ENCODE measurements at places on chromosomes 11 and 22.

DNA sequence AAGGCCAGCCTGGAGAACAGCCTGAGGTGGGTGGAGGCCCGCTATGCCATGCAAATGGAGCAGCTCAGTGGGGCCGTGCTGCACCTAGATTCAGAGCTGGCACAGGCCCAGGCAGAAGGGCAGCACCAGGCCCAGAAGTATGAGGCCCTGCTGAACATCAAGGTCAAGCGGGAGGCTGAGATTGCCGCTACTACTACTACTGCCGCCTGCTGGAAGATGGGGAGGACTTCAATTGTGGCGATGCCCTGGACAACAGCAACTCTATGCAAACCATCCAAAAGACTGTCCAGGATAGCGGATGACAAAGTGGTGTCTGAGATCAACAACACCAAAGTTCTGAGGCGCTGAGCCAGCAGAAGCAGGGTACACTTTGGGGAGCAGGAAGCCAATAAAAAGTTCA lies 3.1 kb upstream of the TMEM218 start:
- H3K4me3 ChIP-seq: no peak overlapping the region
- H3K4me1 ChIP-seq: peaks cover 22% of the 10 kb centered on the region
- H3K27ac ChIP-seq: no peak overlapping the region
- DNase-seq: no peak

DNA sequence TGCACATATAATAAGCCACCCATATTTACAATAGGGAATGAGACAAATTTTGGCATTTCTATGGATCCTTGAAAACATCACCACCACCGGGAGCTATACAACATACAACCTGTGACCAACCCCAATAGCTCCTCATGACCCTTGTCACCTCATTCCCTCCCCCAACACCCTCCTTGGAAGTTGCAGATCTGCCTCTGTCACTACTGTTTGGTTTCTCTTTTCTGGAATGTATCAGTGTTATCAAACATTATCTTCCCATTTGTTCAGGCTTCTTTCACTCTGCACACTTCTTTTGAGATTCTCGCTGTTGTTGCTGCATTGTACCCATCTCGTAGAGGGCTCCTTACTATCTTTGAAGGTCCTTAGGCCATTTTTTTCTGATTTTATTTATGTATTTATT lies 75.6 kb downstream of the ZNF280B start:
- no peak overlapping the region for H3K27ac ChIP-seq
- no peak for DNase-seq
- H3K4me3 ChIP-seq: no peak overlapping the region

DNA sequence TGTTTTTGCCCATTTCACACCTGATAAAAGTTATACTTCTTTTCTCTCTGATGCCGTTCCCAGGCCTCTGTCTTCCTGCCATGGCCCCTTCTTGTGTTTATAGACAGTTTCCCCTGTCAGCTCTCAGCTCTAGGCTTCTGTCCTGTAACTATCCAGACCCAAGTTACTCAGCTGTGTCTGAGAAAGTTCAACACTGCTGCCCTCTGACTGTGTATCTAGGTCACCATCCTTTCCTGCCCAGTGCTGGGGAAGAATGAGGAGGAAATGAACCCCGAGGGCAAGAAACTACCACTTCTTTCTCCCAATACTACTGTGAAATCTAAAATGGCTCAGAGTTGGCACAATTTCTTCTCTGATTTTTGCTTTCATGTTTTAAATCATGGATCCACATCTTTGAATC lies 29.6 kb downstream of the SNX19 start:
- DNase-seq: no peak
- peaks cover 38% of the 10 kb centered on the region for H3K36me3 ChIP-seq
- no peaks in the 10 kb centered on the region for H3K27me3 ChIP-seq
- H3K4me3 ChIP-seq: no peak overlapping the region
- H3K4me1 ChIP-seq: peaks cover 12% of the 10 kb centered on the region
- no peak overlapping the region for H3K27ac ChIP-seq

- peaks cover 12% of the 10 kb centered on the region for H3K27me3 ChIP-seq
- DNase-seq: no peak
- H3K4me1 ChIP-seq: no peaks in the 10 kb centered on the region
- no peak overlapping the region for H3K4me3 ChIP-seq
- H3K36me3 ChIP-seq: no peaks in the 10 kb centered on the region
These were observed 31.4 kb downstream of the PLAAT5 start for GRCh38 chr11:63459586-63459985.

GRCh38 chr11:72421351-72421750 lies 13.0 kb downstream of the CLPB start:
- no peak overlapping the region for H3K27ac ChIP-seq
- no peak for DNase-seq
- no peak overlapping the region for H3K4me3 ChIP-seq
- no peaks in the 10 kb centered on the region for H3K27me3 ChIP-seq
- peaks cover 25% of the 10 kb centered on the region for H3K4me1 ChIP-seq

DNA sequence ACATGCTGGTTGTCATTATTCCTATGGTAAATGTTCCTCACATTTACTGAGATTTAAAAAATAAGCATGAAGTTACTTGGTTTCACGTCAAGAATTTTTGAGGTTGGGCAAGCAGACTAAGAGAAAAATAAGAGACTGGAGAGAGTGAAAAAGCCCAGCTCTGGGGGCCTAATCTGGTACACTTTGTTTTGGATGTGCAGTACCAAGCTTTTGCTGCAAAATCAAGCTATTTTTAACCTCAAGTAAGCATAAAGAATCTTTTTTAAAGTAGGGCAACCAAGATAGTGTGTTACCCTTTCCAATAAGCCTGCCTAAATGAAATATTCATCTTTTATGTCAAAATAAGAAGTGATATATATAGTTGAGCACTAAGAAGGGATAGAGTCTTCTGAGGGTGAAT lies 79.4 kb upstream of the ARHGAP20 start:
- H3K4me3 ChIP-seq: no peak overlapping the region
- H3K27ac ChIP-seq: no peak overlapping the region
- peaks cover 3% of the 10 kb centered on the region for H3K27me3 ChIP-seq
- no peak for DNase-seq
- peaks cover 5% of the 10 kb centered on the region for H3K4me1 ChIP-seq
- H3K36me3 ChIP-seq: no peaks in the 10 kb centered on the region

DNA sequence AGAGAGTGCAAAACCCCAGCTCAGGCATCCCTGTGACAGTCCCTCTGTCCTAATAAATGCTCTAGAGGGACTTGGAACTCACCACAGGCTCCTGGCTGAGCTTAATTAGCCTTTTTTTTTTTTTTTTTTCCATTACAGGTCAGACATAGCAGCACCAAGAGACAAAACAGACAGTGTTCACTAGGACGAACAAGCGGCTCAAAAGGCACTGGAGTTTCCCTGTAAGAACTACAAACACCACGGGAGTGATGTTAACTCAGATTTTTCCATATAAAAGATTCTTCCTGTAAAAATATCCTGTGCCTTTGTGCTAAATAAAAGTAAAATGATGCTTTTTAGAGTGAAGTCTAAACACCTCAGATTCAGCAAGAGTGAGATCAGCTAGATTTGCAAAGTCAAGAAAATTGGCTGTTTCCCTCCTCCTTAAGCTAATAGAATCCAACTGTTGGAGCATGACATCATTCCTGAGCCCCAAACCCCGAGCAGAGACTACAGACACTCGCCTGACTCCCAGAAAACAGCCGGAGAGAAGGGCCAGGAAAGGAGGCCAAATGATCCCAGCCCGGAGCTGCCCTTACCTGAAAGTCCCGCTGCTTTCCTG lies 101.0 kb upstream of the AKIP1 start:
- peak overlapping the region; percentile 57 for H3K4me3 ChIP-seq
- H3K36me3 ChIP-seq: no peaks in the 10 kb centered on the region
- peaks cover 5% of the 10 kb centered on the region for H3K4me1 ChIP-seq

GRCh38 chr11:64229744-64230170 lies 591 bp upstream of the DNAJC4 start:
- peak overlapping the region; percentile 81 for H3K27ac ChIP-seq
- peaks cover 6% of the 10 kb centered on the region for H3K36me3 ChIP-seq
- H3K4me1 ChIP-seq: peaks cover 22% of the 10 kb centered on the region
- H3K27me3 ChIP-seq: no peaks in the 10 kb centered on the region
- DNase-seq: no peak

GRCh38 chr11:80727315-80727714 lies 1286.5 kb upstream of the TENM4 start:
- no peak for DNase-seq
- no peaks in the 10 kb centered on the region for H3K36me3 ChIP-seq
- no peak overlapping the region for H3K27ac ChIP-seq
- no peaks in the 10 kb centered on the region for H3K27me3 ChIP-seq
- H3K4me1 ChIP-seq: no peaks in the 10 kb centered on the region

DNA sequence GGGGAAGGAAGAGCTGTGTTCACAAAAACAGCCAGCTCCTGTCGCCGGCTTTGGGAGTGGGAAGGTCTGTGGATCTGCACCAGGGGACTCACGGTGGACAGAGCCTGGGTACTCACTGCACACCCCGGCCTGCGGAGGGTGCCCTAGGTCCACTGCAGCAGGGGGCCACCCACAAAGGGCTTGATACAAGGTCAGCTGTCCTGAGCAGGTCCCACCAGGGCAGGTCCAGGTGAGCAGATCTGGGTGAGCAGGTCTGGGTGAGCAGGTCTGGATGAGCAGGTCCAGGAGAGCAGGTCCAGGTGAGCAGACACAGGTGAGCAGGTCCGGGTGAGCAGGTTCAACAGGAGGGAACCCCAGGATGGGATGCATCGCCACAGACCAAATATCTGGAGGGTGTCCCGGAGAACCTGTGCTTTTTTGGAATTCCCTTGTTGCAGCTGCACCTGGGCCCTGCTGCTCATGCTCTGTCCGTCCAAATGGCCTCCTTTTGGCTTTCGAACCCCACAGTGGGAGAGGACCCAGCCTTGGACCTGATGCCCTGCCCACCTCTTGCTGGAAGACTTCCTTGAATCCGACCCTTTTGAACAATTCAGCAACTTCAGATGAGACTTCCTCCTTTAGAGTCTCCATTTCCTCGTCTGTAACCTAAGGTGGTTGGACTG lies 485.3 kb downstream of the TBC1D22A start:
- H3K36me3 ChIP-seq: no peaks in the 10 kb centered on the region
- H3K4me3 ChIP-seq: no peak overlapping the region

DNA sequence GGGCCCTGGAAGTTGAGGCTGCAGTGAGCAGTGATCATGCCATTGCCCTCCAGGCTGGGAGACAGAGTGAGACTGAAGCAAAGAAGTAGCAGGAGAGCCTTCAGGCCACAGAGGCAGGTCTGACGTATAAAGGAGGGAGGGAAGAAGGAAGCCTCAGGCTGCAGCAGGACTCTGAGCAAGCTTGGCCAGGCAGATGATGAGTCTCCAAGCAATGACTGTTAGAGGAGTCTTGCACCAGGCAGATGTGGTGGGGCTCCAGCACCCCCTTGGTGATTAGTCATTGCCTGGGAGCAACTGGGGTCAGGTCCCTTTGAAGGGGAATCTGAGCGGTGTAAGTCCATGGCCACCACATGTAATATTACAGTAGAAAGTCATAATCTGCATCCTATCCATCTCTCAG lies 36.6 kb upstream of the NFAM1 start:
- no peak for DNase-seq
- H3K4me3 ChIP-seq: no peak overlapping the region
- peaks cover 10% of the 10 kb centered on the region for H3K27me3 ChIP-seq
- no peak overlapping the region for H3K27ac ChIP-seq
- no peaks in the 10 kb centered on the region for H3K36me3 ChIP-seq

DNA sequence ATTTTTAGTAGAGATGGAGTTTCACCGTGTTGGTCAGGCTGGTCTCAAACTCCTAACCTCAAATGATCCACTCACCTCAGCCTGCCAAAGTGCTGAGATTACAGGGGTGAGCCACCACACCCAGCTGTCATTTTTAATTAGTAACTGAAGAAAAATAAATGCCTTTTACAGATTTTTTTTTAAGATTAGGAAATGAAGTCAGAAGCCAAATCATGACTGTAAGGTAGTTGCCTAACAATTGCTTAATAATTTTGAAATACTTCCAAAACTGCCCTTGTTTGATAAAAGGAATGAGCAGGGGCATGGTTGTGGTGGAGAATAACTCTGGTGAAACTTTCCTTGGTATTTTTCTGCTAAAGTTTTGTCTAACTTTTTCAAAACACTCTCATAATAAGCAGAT lies 98.9 kb upstream of the SLC5A12 start:
- no peak overlapping the region for H3K27ac ChIP-seq
- H3K4me3 ChIP-seq: no peak overlapping the region
- H3K27me3 ChIP-seq: no peaks in the 10 kb centered on the region
- H3K36me3 ChIP-seq: no peaks in the 10 kb centered on the region
- no peaks in the 10 kb centered on the region for H3K4me1 ChIP-seq

All from activated T-helper 2 cell treated with anti-CD3 and anti-CD28 coated beads, Interferon-gamma antibody, Interleukin-2, Interleukin-4, amounts not matched to agents 10 μg/mL and 5 μg/mL and 100 μg/mL, durations not matched to agents 14 hours and 24 hours and 36 hours (primary cell).